ENCODE measurements at places on chromosomes 6 and 20.

DNA sequence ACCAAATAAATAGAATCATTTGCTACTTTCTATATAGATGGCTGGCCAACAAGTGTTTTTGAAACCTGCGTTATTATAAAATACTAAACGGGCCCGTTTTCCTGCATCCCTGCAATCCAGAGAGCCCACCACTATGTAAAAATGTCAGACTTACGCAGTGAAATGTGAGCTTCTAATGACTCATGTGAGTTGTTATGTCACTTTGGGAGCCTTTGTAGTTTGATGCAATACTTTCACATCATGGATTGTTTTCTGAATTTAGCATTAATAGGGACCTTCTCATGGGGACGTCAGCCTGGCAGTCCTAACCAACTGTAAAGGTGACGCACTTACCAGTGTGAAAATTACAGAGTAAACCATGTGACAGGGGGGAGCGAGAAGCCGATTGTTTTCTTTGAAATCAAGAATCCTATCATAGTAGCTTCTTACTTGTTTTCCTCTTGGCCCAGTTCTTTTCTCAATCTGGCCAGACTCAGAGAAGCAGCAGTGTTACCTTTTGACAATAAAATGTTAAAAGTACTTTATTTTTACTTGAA, 75.3 kb downstream of the SSR1 start:
- DNase-seq = no peak

DNA sequence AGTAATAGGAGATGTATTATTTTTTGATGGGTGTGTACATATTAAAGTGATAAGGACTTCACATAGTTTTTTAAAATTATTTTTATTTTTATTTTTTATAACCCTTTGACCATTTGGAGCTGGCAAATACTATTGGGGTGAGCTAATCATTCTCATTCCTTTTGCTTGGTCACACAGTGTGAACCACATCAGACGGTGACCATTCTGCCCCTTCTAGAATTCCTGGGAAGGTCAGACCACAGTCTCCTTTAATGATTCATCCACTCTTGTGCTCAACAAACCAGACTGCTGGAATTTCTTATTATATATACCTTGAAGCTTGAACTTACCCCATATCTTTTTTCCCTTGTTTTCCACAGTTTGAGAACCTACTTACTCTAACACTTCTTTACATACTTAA, 23.9 kb upstream of the PRL start:
- peak; percentile 10 for DNase-seq

DNA sequence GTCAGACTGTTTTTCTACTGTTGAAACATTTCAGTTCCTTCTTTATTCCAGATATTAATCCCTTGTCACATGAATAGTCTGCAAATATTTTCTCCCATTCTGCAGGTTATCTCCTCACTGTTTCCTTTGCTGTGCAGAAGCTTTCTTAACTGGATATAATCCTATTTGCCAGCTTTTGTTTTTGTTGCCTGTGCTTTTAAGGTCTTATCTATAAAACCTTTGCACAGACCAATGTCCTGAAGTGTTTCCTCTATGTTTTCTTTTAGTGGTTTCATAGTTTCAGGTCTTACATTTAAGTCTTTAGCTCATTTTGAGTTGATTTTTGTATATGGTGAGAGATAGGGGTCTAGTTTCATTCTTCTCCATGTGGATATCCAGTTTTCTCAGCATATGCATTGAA, 19.2 kb downstream of the NCOA6 start:
- DNase-seq = no peak

DNA sequence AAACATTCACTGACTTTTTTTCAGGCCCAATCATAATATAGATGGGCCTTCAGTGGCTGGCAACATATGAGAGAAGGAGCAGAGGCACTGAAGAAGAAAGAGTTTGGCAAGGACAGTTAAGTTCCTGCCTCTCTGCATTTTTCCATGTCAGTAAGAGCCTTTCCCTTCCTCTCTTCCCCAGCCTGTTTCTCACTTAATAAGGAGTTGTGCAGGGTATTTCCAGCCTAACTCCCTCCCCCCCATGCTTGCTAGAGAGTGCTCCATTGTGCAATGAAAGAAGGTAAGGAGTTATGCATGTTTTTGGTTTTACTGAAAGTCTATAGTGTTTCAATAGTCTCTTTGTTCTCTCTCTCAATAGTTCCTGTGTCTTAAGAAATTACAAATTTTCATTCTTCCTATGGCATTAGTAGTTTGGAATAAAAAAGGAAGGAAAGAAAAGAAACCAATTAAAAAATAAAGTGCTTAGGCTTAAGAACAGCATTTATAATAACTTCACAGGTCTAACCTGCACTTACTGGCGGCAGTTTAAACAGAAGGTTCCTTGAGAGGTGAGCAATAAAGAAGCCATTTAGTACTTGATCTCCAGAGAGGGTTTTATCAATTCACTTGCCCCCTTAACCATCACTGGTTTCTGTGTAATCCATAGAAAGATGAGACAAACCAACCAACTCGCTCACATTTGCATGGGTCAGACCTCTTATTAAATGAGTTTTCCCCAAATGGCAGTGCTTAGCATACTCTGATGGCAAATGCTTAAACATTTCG, 251.1 kb downstream of the PTPRT start:
- DNase-seq = no peak

GRCh38 chr6:40755749-40756452, 168.7 kb upstream of the LRFN2 start:
- no peak for DNase-seq

Data from fibroblast of gingiva (primary cell).